ENCODE measurements at places on chromosomes 5 and 9. TPM values are rescaled to one million over a fixed set of nuclear protein-coding genes. Genes with fewer than 3 reads are reported as not detected.

The IRGM gene
- 0.60 TPM for total RNA-seq

The PCDHB10 gene
- total RNA-seq: not detected

GRCh38 chr9:70411930-70412831 is 2.3 kb downstream of the KLF9 start:
- DNase-seq: peak; percentile 60

DNA sequence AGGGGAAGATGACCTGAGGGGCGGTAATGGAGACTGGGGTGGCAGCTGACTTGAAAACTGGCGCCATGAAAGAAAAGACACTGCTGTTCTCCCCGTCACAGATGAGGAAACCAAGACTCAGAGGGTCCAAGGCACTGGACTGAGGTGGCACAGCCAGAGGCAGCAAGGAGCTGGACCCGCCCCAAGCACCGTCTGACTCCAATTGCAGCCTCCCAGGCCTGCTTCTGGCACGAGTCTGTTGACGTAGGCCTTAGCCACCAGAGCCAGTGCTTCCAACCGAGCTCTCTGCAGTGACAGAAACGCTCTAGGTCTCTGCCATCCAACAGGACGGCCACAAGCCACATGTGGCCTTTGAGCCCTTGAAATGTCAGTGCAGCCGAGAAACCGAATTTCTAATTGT is 193.2 kb downstream of the OLFM1 start:
- no peak for DNase-seq

GRCh38 chr5:7714119-7714518 is 136.8 kb downstream of the CFAP90 start:
- no peak for DNase-seq

- DNase-seq: no peak
Measured at GRCh38 chr5:142663246-142663645, 22.6 kb downstream of the FGF1 start.

GRCh38 chr5:132073231-132074013 is at the start of gene CSF2:
Gene CSF2, plus strand, starts transcription at chr5:132073789. Its CDS starts 35 bp downstream, at chr5:132073824.
- DNase-seq: no peak

The LCN1 gene
- not detected for total RNA-seq

The ENTPD2 gene
- 0.34 TPM for total RNA-seq

DNA sequence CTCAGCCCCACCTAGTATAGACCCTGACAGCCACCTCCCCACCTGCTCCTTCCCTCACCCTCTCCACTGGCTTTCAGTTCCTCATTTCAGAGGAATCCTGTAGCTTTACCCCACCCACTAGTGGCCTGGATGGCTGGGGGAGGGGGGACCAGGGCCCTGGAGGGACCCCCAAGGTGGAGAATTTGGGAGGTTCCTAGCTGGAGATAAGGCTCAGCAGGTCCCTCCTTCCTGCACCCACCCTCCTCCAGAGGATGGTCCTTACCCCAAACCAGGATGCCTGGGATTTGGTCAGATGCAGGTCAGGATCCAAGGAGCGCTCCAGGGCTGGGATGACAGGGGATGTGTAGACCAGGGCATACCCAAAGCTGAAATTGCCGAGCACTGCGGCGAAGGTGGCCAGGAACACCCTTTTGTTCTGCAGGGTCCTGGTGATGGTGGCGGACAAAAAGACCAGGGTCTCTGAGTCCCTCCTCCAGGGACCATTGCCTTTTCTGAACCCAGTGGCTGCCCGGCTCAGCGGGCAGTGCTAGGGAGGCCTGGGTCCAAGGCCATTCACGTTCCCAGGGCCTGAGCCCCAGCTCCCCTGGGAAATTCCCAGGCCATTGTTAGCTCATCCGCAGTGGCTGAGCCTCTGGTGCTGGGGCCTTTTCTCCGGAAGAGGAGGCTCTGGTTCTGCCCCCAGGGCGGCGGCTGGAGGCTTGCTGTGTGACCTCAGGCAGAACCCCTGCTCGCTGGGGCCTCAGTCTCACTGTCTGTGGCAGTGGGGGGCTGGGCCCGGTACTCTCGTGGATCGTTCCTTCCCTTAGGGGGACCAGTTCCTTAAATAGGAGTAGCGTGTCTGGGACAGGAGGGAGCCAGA is 678 bp downstream of the SLC2A6 start:
- no peak for DNase-seq

GRCh38 chr5:143516249-143516648 is 112.8 kb upstream of the NR3C1 start:
- no peak for DNase-seq

The C8G gene
- total RNA-seq: 1.2 TPM

Measured in activated T-cell treated with anti-CD3 and anti-CD28 coated beads, Interleukin-2, amount 50 U/mL, for 4 hours (primary cell).